ENCODE measurements at places on chromosomes 2 and 18.

DNA sequence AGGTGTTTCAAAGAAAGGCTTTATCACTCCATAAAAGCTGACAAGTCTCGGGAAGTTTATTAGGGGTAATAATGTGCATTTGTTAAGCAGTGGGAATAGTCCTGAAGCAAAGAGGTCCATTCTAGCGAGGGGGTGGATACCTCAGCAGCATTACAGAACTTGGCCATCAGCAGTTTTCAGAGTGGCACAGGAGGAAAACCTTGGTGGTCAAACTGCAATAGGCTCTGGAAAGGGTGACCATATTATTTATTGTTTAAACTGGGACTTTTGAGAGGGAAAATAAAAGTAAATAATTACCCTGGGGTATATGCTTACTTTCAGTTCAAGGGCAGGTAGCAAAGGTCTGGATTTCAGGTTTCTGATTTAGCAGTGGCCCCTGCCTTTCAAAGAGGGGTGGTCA, 115.5 kb upstream of the KLHL14 start:
- no peak for DNase-seq

DNA sequence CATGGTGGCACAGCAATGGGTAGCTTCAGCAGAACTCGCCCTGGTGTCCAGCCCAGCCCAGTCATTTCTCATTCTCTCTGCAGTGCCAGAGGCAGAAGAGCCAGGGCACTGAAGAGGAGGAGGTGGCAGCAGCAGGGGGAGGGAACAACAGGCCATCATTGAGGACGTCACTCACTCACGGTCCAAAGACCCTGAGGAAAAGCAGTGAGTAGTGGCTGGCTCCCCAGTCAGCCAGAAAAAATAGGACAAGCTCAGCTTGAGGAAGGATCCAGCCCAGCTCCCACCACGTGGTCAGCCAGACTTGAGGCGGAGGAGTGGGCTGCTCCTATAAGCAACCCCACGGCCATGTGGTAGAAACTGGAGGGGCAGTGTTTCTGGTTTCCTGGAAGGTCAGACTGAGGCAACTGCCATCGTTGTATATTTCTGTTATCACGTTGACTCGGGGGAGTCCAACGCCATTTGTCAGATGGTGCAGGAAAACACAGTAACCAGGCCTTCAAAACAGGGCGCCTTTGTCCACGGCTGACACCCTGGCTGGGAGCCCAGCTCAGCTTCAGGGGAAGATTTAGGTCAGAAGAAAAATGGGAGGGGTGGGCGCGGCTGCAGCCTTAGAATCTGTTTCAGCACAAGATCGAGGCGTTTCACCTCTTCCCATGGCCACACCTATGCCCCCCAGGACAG, 19.0 kb upstream of the TMEM247 start:
- DNase-seq: no peak

GRCh38 chr18:31819106-31819924, 58.6 kb upstream of the SLC25A52 start:
- peak; percentile 6 for DNase-seq

DNA sequence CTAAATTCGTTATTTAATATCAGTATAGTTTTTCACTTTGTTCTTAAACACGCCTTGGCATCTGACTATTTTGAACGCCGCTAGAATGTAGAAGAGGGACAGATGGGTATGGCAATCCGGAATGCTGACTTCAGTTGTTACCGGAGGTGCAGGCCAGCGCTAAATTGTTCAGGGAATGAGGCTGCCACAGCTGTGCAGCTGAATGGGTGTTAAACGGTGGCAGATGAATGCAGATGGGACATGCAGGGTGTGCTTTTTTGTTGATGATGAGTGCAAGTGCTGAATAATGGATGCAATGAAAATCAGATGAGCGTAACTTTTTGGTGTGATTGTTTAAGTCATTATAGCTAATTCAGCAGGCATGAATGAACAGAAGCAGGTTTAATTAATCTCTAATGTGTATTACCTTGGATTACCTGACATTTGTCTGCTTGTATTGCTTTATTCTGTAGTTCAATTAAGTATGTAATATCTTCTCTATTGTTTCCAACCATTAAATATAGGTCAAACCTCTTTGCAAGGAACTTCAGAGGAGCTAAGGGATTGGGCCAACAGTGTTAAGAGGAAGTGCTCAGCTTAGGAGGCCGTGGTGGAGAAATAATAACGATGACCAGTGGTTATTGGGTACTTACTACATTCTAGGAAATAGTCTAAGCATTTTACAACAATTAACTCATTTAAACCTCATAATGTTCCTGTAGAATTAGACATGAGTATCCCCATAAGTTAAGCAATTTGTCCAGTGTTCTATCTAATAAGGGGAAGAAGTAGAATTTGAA, 11.9 kb upstream of the CREG2 start:
- DNase-seq: no peak

DNA sequence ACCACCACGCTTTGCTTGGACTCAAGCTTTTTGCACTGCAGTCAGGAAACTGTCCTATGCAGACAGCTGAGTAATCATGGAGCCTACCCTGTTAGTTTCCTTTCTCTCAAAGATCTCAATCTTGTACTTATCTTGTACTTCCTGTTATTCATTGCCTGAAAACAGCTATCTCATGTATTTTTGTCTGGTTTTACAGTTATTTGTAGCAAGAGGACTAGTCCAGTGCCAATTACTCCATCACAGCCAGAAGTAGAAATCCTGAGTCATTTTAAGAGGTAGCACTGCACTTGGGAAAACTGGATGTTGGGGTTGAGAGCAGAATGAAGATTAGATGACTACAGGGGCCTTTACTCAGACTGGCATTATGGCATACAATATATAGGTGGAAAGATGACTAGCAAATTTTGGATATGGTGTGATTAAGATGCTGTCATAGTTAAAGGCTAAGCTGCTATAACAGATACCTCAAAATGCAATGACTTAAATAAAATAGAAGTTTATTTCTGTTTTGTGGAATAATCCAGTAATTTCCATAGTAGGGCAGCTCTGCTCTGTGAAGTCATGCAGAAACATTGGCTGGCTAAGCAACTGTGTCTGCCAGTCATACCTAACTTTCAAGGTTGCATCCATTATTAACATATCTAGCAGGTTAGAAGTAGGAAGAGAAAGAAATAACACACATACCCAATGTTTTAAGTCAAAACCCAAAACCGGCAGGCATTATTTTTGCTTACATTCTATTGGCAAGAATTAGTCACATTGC, 21.1 kb upstream of the CHMP3 start:
- DNase-seq: no peak

DNA sequence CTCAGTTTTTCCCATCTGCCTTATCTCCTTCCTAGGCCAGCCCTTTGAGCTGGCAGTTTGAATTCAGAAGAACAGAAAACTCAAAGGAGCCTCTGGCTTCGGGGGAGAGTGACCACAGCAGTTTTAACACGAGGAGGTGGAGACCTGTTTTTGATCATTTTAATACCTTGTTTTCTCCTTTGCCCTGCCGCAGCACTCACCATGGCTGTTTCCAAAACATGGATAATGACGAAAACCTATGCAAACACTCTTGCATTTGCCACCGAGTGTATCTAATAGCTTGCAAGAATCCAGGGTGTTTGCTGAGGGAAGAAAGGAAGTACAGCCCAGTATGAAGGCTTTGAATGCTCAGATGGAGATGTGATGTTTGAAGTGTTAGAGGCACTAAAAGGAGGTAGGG, 167.1 kb downstream of the PRKCE start:
- DNase-seq: no peak

- DNase-seq: no peak
Measured at GRCh38 chr2:166519391-166519962, 25.4 kb upstream of the SCN7A start.

GRCh38 chr2:61736953-61737352, 116.9 kb downstream of the FAM161A start:
- DNase-seq: no peak

- DNase-seq: no peak
Measured at GRCh38 chr2:95695613-95696012, 103.8 kb downstream of the TRIM43 start.

GRCh38 chr2:42864641-42865280, 72.4 kb upstream of the HAAO start:
- DNase-seq: no peak

DNA sequence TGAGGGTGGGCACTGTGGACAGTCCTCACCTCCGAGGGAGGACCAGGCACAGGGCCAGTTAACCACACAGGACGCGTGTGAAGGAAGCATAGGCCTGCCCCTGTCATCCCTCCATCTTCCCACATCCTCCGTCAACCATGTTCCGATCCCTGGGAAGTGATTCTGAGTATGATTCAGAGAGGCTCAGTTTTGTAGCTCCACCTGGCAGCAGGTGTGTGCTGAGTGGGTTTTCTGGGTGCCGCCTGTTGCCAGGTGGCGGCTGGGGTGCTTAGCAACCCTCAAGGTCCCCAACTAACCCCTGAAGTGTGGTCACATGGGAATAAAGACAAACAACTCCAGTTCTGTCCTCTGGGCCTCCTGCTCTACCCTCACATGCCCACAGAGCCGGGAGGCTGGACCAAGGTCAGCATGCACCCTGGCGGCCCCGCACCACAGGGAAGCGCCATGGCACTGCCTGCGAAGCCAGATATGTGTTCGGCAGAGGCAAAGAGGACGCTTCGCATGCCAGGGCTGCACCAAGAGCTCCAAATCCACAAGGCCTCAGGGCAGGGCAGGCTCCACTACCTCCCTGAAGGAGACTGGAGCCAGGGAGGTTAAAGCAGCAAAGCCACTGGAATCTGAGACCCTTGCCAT, 60.0 kb downstream of the ADCY3 start:
- no peak for DNase-seq

DNA sequence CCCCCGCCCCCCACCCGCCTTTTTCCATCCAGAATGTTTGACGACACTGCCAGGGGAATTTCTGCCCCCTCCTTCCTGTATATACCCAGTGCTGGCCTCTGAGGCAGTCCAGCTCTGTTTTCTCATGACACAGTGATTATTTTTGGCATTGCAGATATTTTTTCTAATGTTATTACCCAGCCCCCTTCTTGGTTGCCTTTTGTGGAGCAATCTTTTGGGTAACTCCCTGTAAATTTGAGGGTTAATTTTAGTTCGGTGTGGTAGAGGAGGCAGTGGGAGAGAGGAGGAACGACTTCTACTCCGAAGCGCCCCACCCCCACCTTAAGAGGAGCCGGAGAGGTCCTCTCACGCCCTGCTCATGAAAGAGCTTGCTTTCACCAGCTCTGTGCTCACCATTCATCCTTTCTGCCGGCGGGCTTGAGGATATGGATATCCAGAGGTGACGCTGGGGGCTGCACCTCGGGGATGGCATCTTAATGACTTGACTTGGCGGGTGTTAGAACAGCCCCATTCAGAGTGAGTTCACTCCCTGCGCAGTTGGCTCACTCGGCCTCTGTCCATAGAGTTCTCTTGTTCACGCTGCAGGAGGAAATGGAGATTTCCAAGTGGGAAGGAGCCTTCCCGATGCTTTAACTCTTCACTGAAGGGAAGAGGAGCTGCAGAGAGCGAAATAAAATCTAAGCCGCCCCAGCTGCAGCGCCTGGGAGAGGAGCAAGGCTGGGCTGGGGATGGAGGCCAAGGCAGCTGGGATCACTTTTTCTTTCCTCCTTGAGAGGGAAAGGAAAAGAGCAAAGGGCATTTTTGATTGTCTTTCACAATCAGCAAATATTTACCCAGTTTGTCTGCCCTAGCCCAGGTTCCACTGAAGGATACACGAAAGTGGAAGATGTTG, 38.4 kb downstream of the EPAS1 start:
- no peak for DNase-seq

DNA sequence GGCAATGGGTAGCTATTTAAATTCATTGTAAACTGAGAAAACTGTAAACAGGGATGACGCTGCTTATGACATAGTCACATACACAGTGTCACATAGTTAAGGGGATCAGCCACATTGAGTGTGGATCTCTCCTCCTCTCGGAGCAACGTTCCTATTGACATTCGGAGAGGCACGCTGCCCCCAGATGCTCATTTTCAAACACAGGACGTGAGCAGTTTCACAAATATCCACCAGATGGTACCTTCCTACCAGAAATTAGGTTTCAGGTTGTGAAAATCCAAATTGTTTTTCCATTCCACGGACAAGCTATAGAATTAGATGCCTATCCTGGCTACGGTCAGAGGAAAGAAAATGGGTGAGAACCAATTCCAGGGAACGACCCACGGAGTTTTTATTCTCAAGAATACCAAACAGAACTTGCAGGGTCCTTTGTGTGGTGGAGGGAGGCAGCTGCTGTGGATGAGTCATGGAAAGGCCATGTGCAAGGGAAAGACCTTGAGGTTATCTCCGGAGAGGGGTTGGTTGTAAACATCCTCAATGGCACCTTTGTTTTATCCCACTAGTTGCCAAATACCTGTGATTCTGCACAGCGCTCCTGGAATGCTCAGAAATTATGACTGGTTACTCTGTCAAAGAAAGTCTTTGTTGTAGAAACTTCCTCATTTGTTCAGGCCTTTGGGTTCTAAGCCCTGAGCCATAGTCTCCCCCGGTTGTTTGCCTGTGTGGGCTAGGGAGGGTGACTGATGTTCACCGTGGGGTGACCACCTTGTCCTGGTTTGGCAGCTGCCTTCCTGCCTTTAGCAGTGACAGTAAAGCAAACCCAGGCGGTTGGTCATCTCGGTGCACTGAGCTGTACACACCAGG, 88.0 kb downstream of the ACTR3 start:
- DNase-seq: peak; percentile 20

GRCh38 chr18:57128220-57128932, 18.5 kb upstream of the BOD1L2 start:
- no peak for DNase-seq

DNA sequence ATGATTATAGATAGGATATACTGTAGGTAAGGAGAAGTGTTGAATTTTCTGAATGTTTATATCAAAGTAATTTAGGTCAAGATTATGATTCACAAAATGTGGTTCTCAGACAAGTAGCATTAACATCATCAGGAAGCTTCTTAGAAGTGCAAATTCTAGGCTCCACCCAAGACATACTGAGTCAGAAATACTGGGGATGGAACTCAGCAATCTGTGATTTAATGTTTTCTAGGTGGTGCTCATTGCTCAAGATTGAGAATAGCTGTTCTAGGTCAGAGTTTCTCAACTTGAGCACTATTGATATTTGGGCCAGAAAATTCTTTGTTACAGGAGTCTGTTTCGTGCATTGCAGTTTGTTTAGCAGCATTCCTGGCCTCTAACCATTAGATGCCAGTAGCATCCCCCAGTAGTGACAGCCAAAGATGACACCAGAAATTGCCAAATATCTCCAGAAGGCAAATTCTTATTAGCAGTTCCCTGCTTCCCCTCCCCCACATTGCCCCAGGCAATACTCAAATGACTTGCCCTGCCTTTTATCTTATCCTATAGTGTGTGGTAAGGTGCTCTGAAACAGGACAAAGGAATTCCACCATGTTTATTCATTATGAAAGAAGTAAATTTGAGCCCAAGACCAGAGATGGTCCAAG, 1001.2 kb downstream of the DPP10 start:
- DNase-seq: no peak

DNA sequence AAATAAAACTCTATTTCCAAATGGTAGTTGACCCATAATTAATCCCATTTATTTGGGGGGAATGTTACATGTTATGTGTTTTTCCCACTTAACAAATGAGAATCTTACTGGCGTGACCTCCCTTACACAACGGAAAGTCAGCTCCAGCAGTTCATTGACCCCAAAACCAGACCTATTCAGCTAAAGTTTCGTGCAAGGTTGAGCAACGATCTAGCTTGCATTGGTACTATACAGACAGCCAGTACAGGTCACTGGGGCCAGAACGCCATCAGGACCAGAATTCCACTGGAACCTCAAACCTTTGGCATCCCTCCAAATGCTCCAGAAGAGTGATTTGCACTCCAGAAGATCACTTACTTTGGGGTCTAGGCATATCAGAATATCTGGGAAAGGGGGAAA, 6.8 kb upstream of the CTAGE1 start:
- no peak for DNase-seq

GRCh38 chr2:16525265-16525887, 140.3 kb downstream of the CYRIA start:
- no peak for DNase-seq

- peak; percentile 41 for DNase-seq
Measured at GRCh38 chr18:51028201-51028805, 1.7 kb upstream of the SMAD4 start.

Measured in NCI-H446 treated with DMSO at 0.1 percent for 48 hours (cell line).